GM12891 (cell line): ENCODE measurements at places on chromosomes 7 and 10.

DNA sequence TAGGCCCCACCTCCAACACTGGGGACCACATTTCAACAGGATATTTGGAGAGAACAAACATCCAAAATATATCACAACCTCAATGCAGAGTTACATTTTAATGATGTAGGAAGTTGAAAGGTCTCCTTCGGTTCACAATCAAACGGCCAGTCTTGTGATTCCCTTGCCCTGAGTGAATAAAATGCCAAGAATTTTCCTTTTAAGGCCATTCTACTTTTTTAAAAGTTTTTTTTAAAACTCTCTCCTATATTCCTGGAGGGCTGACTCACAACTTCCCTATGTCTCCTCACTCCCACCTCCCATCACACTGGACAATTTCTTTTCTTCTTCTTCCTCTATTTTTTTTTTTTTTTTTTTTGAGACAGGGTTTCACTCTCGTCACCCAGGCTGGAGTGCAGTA, 693.6 kb upstream of the AUTS2 start:
- no peak for DNase-seq

- DNase-seq: no peak
Measured at GRCh38 chr7:133510326-133511055, 257.6 kb downstream of the EXOC4 start.

GRCh38 chr7:68733219-68734153, 864.8 kb upstream of the AUTS2 start:
- no peak for DNase-seq

- no peak for DNase-seq
Measured at GRCh38 chr10:124175701-124176348, 82.4 kb upstream of the CHST15 start.

DNA sequence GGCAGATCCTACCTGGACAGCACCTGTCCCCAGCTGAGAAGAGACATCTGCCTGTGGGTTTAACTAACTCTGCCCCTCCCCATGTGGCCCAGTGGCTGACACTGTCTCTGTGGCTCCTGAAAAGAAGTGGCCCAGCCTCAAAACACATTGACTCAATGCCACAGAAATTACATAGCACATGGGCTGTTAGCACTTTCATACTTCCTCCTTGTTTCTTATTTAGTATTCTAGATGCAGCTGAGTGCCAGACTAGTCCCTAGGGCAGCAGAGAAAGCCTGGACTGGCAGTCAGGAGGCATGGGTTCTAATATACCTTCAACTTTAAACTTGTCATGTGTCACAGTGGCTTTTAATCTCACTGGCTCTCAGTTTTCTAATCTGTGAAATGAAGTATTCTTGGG, 171.0 kb downstream of the TRIL start:
- no peak for DNase-seq

GRCh38 chr10:125521721-125522680, 161.0 kb downstream of the TEX36 start:
- DNase-seq: peak; percentile 38

GRCh38 chr7:26614503-26614902, 249.9 kb downstream of the SKAP2 start:
- DNase-seq: no peak

- DNase-seq: peak; percentile 16
Measured at GRCh38 chr7:28626624-28627262, 214.4 kb downstream of the CREB5 start.

DNA sequence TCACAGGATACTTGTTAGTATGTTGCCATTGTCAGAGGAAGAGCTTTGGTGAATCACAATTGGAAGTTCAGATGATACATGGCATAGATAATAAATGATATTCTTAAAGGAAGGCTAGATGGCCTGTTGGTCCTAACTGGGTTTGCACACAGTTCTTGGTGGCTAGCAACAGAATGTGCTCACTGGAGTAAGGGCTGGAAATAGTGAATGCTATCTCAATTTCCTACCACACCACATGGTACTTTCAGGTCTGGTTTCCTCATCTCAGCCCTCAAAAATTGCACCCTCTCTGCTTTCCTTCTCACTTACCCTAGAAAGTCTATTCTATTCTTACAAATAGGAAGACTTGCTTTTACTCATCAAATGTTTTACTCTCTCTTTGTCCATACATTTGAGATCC, 622.5 kb downstream of the ANKRD7 start:
- no peak for DNase-seq

DNA sequence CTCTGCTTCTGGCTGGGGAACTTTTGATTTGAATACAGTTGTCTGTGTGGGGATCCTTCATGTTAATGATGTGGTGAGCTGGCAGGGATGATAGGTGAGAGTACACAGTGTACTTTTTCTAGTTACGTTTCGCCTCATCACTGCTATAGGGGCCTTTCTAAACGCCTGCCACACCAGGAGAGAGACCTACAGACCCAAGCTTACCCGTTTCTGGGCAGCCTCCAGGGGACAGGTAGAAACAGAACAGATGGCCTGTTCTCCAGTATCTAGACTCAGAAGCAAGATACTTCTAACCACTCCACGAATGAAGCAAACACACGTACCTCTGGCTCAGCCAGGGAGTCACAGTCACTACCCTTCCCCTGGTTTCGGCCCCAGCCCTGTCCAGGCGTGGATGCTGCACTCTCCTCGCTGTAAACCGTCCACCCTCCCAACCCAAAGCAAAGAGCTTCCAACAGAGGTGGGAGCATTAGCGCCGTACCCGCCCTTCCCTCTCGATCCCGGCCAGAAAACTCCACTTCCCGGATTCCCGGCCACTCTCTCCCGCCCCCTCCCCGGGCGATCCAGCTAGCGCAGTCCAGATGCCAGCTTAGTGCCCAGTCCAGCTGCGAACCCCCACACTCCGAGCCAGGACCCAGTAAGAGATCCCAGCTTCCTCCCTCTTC, 1.2 kb downstream of the CCDC6 start:
- peak; percentile 29 for DNase-seq

DNA sequence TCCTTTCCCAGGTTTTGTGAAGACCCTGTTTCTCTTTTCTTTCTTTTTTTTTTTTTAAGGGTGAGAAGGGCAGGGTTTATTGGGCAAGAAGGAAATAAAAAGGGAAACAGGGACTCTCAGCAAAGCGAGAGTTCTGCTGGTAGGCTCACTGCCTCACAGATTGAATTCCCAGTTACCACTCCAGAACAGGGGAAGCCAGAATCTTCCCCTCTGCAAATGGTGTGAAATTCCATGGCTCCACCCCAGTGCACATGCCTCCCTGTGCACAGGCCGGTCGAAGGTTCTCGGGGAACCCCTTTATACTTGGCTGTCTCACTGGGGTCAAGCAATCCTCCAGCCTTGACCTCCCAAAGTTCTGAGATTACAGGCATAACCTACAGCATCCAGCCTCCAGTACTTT, 10.5 kb upstream of the GUSB start:
- no peak for DNase-seq

GRCh38 chr10:122390271-122390670, 15.8 kb downstream of the PLEKHA1 start:
- no peak for DNase-seq

- DNase-seq: no peak
Measured at GRCh38 chr7:20021831-20022230, 195.4 kb downstream of the MACC1 start.

DNA sequence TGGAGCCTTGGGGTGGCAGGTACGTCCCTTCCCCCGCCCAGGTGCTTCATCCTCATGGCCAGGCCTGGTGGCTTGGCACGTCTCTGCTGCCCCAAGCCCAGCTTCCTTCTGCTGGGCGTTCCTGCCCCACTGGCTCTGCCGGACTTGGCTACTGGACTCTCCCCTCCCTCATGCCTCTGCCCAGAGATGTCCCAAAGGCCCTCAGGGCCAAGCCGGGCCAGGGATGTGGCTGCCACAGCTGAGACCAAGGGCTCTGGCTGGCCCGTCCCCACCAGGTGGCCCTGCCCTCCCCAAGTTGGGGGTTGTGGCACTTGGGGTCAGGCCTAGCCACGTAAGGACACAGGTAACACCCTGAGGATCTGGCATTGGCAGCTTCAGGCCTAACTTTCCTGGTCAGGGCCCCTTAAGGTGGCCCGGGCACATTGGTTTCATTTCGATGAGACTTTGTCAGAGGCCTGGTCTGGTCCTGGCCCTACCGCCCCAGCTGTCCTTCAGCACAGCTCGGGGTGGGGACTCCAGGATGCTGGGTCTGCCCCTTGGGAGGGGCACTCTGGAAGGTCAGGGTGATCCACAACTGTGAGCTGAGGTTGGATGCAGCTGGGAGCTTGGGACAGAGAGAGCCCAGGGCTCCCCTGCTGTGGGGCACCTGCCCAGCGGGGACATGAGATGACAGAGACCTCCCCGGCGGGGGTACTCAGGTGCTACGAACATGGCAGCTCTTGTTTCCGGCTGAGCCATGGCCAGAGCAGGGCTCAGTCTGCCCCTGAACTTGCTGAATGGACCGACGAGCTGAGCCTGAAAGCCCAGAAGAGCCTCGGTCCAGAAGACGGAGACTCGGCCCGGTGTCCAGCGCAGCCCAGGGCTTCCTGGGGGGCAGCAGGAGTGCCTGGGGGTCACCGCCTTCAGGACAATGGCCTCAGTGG, 2.9 kb downstream of the BHLHA15 start:
- no peak for DNase-seq

- no peak for DNase-seq
Measured at GRCh38 chr7:42311195-42311594, 74.2 kb upstream of the GLI3 start.

GRCh38 chr7:95632609-95633008, 36.3 kb upstream of the PDK4 start:
- no peak for DNase-seq

DNA sequence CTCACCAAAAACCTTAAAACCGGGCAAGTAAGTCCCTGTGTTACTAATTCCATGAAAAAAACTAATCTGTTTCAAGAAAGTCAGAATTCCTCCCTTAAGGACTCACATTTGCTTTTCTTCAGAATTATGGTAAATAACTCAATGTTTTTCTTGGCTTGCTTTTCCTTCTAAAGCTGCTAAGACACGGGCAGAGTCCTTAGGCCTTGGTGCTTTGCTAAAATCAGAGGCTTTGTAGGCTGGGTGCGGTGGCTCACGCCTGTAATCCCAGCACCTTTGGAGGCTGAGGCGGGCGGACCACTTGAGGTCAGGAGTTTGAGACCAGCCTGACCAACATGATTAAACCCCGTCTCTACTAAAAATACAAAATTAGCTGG, 32.0 kb downstream of the GNA12 start:
- DNase-seq: no peak

GRCh38 chr10:123097039-123097438, 38.7 kb upstream of the HMX3 start:
- DNase-seq: no peak

DNA sequence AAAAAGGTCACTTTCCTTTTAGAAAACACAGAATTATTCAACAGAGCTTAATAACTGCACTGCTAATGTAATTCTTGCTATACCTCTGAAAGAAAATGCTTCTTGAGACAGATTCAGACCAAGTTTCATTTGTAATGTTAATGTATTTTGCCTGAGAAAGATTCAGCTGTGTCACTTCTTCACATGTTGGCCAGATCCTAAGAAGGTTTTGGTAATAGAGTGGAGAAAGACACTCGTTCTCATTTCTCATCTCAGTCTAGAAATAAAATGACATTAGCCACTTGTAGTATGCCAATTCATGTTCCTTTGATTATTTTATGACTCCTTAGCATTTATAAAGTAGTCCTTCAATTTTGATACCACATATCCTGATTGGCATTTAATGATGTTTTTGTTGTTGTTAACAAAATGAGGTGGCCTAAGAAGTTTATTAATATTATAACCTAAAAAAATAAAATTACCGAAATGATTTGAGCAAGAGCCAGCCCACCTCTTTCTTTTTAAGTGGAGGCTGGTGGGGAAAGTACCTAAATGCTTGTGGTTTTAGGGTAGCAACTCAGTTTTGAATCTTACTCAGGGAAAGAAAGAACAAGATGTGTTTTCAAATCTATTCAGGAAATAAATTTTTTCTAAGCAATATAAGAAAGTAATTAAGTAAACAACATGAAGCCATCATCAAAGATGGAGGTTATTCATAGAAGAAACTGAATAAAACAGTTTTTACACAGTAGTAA, 16.4 kb upstream of the ELAPOR2 start:
- no peak for DNase-seq
